GM12878 (cell line): ENCODE measurements at places on chromosomes 4 and X. TPM values are rescaled to one million over a fixed set of nuclear protein-coding genes. Genes with fewer than 3 reads are reported as not detected.

GRCh38 chrX:104295636-104296035, 40.9 kb upstream of the ESX1 start:
- H3K36me3 ChIP-seq = no peaks in the 10 kb centered on the region
- H3K27ac ChIP-seq = no peak overlapping the region
- H3K4me1 ChIP-seq = no peaks in the 10 kb centered on the region

- H3K27ac ChIP-seq = no peak overlapping the region
- H3K36me3 ChIP-seq = no peaks in the 10 kb centered on the region
- no peaks in the 10 kb centered on the region for H3K27me3 ChIP-seq
- no peak for DNase-seq
- no peak overlapping the region for H3K4me3 ChIP-seq
Measured at GRCh38 chr4:33998291-33998690, 2246.0 kb downstream of the ARAP2 start.

DNA sequence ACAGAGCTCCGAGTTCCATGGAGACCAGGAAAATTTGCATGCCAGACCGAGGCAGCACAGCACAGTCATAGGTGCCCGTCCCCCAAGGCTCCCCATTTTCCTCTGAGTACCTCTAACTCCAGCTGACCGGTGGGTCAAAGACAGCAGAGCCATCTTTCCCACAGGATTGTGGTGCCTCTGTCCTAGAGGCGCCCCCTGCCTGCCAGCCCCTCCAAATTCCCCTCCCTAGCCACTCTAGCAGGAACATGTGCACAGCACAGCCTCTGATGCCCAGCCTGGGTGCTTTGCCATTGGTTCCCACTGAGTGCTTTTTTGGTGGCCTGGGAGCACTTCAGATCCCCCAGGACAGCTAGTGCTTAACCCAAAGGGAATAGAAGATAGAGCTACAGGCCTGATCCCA, 368.5 kb upstream of the PABPC5 start:
- no peak overlapping the region for H3K27ac ChIP-seq
- H3K36me3 ChIP-seq = no peaks in the 10 kb centered on the region
- H3K27me3 ChIP-seq = no peaks in the 10 kb centered on the region
- no peaks in the 10 kb centered on the region for H3K4me1 ChIP-seq
- no peak overlapping the region for H3K4me3 ChIP-seq

DNA sequence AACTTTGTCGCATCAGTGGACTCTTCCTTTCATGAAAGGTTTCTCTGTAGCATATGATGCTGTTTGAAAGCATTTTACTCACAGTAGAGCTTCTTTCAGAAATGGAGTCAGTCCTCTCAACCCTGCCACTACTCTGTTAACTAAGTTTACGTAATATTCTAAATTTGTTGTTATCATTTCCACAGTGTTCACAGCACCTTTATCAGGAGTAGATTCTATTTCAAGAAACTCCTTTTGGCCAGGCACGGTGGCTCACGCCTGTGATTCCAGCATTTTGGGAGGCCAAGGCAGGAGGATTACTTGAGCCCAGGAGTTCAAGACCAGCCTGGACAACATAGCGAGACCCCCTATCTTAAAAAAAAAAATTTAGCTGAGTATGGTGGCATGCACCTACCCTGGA, 90.0 kb downstream of the KDM6A start:
- H3K4me1 ChIP-seq = no peaks in the 10 kb centered on the region
- no peak overlapping the region for H3K27ac ChIP-seq
- DNase-seq = no peak
- H3K4me3 ChIP-seq = no peak overlapping the region
- no peaks in the 10 kb centered on the region; the same call in none of the 2 replicates for H3K36me3 ChIP-seq

DNA sequence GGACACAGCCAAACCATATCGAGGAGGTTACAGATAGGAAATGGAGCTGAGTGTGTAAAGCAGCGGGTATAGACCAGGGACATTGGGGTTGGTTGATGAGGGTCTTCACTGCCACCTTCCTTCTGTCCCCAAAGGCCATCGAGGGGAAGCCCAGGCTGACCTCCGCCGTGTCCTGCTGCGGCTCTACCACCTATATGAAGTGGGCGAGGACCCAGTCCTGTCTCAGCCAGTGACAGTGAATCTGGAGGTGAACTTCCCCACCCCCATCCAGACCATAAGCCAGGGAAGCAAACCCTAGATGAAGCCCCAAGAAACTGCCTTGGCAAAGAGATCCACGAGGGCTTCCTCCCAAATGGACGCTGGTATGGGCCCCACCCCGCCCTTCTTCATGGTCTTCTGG, 23.2 kb upstream of the MRFAP1 start:
- no peak overlapping the region for H3K27ac ChIP-seq
- H3K4me1 ChIP-seq = no peaks in the 10 kb centered on the region
- H3K27me3 ChIP-seq = no peaks in the 10 kb centered on the region
- H3K36me3 ChIP-seq = peaks cover 6% of the 10 kb centered on the region
- DNase-seq = no peak

- H3K27ac ChIP-seq = no peak overlapping the region
- H3K4me3 ChIP-seq = no peak overlapping the region
- H3K27me3 ChIP-seq = no peaks in the 10 kb centered on the region
- H3K36me3 ChIP-seq = peaks cover 22% of the 10 kb centered on the region
Measured at GRCh38 chr4:1244081-1244977, 4.6 kb downstream of the CTBP1 start.

GRCh38 chr4:37634180-37634579, 52.0 kb downstream of the RELL1 start:
- peaks cover 6% of the 10 kb centered on the region for H3K4me1 ChIP-seq
- no peak overlapping the region for H3K4me3 ChIP-seq
- H3K27me3 ChIP-seq = no peaks in the 10 kb centered on the region
- no peaks in the 10 kb centered on the region; the same call in 1 of the 2 replicates for H3K36me3 ChIP-seq
- H3K27ac ChIP-seq = no peak overlapping the region

DNA sequence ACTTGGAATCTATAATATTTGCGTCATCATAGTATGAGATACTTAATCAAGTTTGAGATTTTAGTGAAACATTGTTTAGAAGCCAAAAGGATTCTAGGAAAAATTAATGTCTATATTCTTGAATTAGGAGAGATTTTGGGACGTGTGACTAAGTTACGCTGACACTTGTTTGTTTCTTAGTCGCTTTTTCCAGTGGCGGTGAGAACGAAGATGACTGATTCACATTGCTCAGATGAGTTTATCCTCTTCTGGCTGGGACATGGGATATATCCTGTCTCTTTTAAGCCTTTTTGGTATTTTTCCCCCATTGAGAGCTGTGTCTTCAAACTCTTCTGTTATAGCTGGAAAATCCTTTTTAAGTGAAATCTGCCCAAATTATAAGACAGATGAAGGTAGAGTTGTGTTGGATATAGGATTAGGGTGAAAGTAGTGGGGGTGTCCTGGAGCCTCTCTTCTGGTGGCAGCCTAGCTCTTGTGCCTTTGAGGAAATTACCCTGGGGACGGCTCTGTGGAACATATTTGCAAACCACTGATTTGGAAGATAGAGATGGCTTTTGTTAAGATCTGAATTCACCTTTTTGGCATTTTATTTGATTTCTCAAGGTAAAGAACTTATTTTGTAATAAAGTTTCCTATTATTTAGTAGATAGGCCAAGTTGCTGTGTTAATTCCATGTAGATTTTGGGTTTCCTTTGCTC, 49.7 kb downstream of the HTT start:
- H3K27ac ChIP-seq = no peak overlapping the region
- no peaks in the 10 kb centered on the region for H3K27me3 ChIP-seq
- no peak for DNase-seq
- H3K4me1 ChIP-seq = no peaks in the 10 kb centered on the region
- no peak overlapping the region for H3K4me3 ChIP-seq

DNA sequence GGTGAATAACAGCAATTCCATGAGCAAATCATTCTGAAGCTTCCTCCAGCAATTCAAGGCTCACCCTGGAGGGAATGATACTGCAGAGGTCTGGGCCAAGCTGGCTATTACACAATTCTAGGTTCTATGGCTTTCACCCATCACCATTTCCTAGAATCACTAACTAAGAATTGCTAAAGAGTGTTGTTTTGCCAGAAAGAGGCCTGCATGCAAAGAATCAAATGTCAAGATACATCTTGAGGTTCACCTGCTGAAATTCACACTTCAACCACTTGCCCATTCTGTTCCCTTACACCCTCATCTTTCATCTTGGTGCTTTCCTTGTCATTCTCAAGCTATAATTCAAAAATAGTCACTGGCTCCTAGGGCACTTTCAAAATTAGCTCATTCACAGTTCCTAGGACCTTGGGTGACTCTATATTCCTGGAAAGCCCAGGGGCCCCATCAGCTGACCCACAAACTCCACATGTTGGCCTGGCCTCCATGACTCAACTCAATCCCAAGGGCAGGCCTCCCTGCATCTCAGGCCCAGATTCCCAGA, 7.0 kb downstream of the APBB2 start:
- H3K4me1 ChIP-seq = no peaks in the 10 kb centered on the region
- H3K36me3 ChIP-seq = no peaks in the 10 kb centered on the region
- H3K27ac ChIP-seq = no peak overlapping the region
- H3K4me3 ChIP-seq = no peak overlapping the region
- no peaks in the 10 kb centered on the region for H3K27me3 ChIP-seq

GRCh38 chr4:67470871-67471270, 74.4 kb downstream of the CENPC start:
- H3K27ac ChIP-seq = no peak overlapping the region
- no peaks in the 10 kb centered on the region for H3K4me1 ChIP-seq
- H3K27me3 ChIP-seq = no peaks in the 10 kb centered on the region
- peaks cover 8% of the 10 kb centered on the region; the same call in 1 of the 2 replicates for H3K36me3 ChIP-seq
- H3K4me3 ChIP-seq = no peak overlapping the region

- no peaks in the 10 kb centered on the region for H3K4me1 ChIP-seq
- H3K27me3 ChIP-seq = no peaks in the 10 kb centered on the region
- 0 out of 2 replicates have a peak overlapping the region, but pooled peaks have one; percentile 34 for H3K4me3 ChIP-seq
- H3K36me3 ChIP-seq = no peaks in the 10 kb centered on the region
- DNase-seq = no peak
Measured at GRCh38 chr4:40897557-40898203, 147.9 kb downstream of the NSUN7 start.

- H3K27me3 ChIP-seq = no peaks in the 10 kb centered on the region
- DNase-seq = no peak
- no peaks in the 10 kb centered on the region for H3K36me3 ChIP-seq
Measured at GRCh38 chr4:15254236-15254880, 173.5 kb upstream of the C1QTNF7 start.

DNA sequence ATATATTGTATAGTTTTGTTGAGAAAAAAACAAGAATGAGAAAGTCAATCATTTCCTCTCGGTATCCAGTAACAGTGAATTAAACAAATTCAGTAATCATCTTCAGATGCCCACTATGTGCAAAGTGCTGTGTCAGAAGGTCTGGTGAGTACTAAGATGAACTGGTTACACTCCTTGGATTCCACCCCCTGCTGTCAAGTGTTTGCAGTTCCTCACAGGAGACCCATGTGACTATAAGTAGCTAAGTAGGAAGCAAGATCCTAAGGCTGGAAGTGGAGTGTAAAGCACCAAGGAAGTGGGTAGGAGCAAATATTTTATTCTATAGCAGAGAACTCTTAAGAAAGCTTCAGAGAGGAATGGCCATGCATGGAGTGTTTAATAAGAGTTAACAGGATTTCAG, 73.6 kb downstream of the SNX25 start:
- H3K36me3 ChIP-seq = no peaks in the 10 kb centered on the region; the same call in 1 of the 2 replicates
- H3K4me1 ChIP-seq = no peaks in the 10 kb centered on the region
- no peak overlapping the region for H3K4me3 ChIP-seq
- no peak for DNase-seq
- no peak overlapping the region for H3K27ac ChIP-seq

- no peak overlapping the region for H3K27ac ChIP-seq
- DNase-seq = no peak
- H3K4me1 ChIP-seq = no peaks in the 10 kb centered on the region
- no peak overlapping the region for H3K4me3 ChIP-seq
- H3K27me3 ChIP-seq = no peaks in the 10 kb centered on the region
Measured at GRCh38 chr4:13478131-13478530, 6.0 kb downstream of the RAB28 start.

- H3K36me3 ChIP-seq = no peaks in the 10 kb centered on the region
- H3K4me1 ChIP-seq = peaks cover 3% of the 10 kb centered on the region
- H3K27ac ChIP-seq = no peak overlapping the region
- DNase-seq = no peak
Measured at GRCh38 chr4:83022724-83023450, 12.1 kb upstream of the COPS4 start.

- H3K27ac ChIP-seq = no peak overlapping the region
- no peaks in the 10 kb centered on the region for H3K27me3 ChIP-seq
- no peaks in the 10 kb centered on the region for H3K36me3 ChIP-seq
- no peaks in the 10 kb centered on the region for H3K4me1 ChIP-seq
- no peak overlapping the region for H3K4me3 ChIP-seq
Measured at GRCh38 chrX:45449982-45450381, 249.3 kb upstream of the DIPK2B start.

- no peaks in the 10 kb centered on the region for H3K4me1 ChIP-seq
- peaks cover 16% of the 10 kb centered on the region; the same call in 1 of the 2 replicates for H3K36me3 ChIP-seq
- no peak for DNase-seq
- H3K27me3 ChIP-seq = no peaks in the 10 kb centered on the region
- H3K27ac ChIP-seq = no peak overlapping the region
Measured at GRCh38 chrX:47230136-47230868, 2.5 kb upstream of the USP11 start.

- no peak for DNase-seq
- no peak overlapping the region for H3K4me3 ChIP-seq
- no peaks in the 10 kb centered on the region for H3K27me3 ChIP-seq
Measured at GRCh38 chr4:46274717-46275116, 115.2 kb downstream of the GABRA2 start.

GRCh38 chr4:38769441-38769840, 13.3 kb downstream of the TLR10 start:
- peak overlapping the region; percentile 56 for H3K27ac ChIP-seq
- DNase-seq = no peak
- no peaks in the 10 kb centered on the region for H3K36me3 ChIP-seq

- H3K27ac ChIP-seq = no peak overlapping the region
- no peaks in the 10 kb centered on the region for H3K27me3 ChIP-seq
- DNase-seq = no peak
- H3K4me1 ChIP-seq = no peaks in the 10 kb centered on the region
- no peaks in the 10 kb centered on the region for H3K36me3 ChIP-seq
Measured at GRCh38 chr4:5157791-5158770, 106.8 kb downstream of the STK32B start.

GRCh38 chrX:72110876-72111708, 20.6 kb downstream of the RTL5 start:
- no peak for DNase-seq
- 0 out of 2 replicates have a peak, but pooled peaks cover 3% of the 10 kb centered on the region for H3K27me3 ChIP-seq
- no peak overlapping the region for H3K27ac ChIP-seq
- no peaks in the 10 kb centered on the region for H3K4me1 ChIP-seq

GRCh38 chr4:48127231-48127630, 6.8 kb downstream of the TXK start:
- H3K4me1 ChIP-seq = peaks cover 15% of the 10 kb centered on the region
- H3K36me3 ChIP-seq = no peaks in the 10 kb centered on the region
- H3K4me3 ChIP-seq = no peak overlapping the region
- H3K27me3 ChIP-seq = no peaks in the 10 kb centered on the region
- DNase-seq = no peak
- no peak overlapping the region for H3K27ac ChIP-seq

The MORC4 gene
- 0.21 and 0.41 TPM in 2 replicates for total RNA-seq

The MFSD8 gene
- total RNA-seq = 13.5 and 17.0 TPM in 2 replicates

The CXCL6 gene
- not detected in 2 replicates for total RNA-seq

The BMPR1B gene
- not detected in 2 replicates for total RNA-seq

The MEPE gene
- total RNA-seq = not detected in 2 replicates

The CSAG2 gene
- not detected in 2 replicates for total RNA-seq

The RHOH gene
- total RNA-seq = 64.5 and 65.7 TPM in 2 replicates

The CFP gene
- total RNA-seq = 4.9 and 7.2 TPM in 2 replicates

The CD40LG gene
- total RNA-seq = 0.11 and 0.21 TPM in 2 replicates
